ENCODE measurements at places on chromosomes 16 and 17.

- DNase-seq, result no peak
These were observed 2.5 kb downstream of the RPAIN start for GRCh38 chr17:5422505-5422904.

DNA sequence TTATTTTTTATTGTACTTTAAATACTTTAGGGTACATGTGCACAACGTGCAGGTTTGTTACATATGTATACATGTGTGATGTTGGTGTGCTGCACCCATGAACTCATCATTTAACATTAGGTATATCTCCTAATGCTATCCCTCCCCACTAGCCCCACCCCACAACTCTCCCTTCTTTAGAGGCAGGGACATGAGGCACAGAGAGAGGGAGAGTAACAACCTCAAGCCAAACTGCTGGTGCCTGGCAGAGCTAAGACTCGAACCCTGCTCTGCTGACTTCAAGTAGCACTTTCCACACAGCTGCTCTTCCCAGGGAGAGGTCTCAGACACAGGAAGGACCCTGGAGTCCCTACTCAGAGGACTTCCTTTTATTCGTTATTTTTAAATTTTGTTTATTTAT lies 69.4 kb downstream of the WSB1 start:
- DNase-seq, result no peak

DNA sequence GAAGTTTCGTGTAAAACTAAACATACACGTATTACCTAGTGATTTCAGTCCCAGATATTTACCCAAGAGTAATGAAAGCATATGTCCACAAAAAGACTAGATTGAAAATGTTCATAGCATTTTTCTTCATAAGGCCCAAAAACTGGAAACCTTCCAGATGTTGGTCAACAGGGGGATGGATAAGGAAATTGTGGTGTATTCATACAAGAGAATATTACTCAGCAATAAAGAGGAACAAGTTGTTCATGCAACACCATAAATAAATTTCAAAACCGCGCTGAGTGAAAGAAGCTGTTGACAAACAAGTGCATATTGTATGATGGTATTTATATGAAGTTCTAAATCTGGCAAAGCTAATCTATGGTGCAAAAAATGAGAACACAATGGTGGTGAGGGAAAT lies 54.1 kb upstream of the NFAT5 start:
- DNase-seq, result peak; percentile 96

GRCh38 chr16:71882505-71883167 lies 1.3 kb downstream of the ZNF821 start:
- DNase-seq, result peak; percentile 83

- peak; percentile 21 for DNase-seq
These were observed 15.8 kb upstream of the AKTIP start for GRCh38 chr16:53518550-53519416.

DNA sequence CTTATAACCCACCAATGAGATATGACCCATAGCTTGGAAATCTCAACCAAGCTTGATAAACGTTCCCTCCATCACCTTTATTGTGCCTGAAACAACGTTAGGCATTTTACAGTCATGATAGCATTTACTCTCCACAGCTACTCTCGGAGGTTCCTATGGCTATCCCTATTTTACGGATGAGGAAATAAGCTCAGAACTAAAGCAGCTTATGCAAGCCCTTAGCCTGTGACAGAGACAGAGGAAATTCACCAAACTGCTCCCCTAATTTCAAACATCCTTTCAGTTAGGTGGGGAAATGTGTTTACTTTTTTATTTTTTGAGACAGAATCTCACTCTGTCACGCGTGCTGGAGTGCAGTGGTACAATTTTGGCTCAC lies 18.7 kb downstream of the DCUN1D3 start:
- DNase-seq, result peak; percentile 57

DNA sequence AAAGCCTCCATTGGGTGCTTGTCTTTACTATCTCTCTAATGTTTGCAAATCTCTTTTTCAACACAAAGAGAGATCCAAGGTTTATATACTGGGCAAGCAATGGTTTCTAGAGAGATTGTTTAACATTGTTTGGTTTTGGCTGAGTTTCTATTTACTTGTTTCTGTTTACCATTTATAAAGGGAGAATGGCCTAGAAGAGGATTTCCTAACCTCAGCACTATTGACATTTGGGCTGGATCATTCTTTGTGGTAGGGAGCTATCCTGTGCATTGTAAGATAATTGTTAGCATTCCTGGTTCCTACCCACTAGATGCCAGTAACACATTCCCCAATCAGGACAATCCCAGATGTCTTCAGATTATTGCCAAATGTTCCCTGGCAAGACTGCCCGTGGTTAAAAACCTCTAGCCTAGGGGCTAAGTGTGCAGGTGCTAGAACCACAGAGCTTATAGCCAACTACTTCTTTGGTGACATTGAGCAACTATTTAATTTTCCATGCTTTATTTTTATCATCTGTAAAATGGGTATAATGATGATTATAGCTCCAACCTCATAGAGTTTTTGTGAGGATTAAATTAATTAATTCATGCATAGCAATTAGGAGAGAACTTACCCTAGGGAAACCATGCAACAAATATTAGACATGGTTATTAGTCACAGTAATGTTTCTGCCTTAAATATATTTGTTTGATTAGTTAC lies 413.9 kb upstream of the MAF start:
- no peak for DNase-seq

- DNase-seq, result no peak
These were observed 212.5 kb upstream of the CPHXL start for GRCh38 chr16:75938818-75939217.

DNA sequence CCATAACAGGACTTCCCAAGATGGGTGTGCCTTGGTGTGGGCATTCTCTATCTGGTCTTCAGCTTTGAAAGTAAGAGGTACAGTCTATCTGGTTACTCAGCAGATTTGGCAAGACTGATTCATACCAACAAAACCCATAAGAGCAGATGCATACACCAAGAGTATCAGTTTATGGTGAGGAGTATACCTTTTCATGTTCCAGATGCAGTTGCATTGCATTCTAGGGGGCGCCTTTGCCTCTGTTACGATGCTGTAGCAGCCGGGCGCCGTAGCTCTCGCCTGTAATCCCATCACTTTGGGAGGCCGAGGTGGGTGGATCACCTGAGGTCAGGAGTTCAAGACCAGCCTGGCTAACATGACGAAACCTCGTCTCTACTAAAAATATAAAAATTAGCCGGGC lies 31.1 kb upstream of the CARMIL2 start:
- DNase-seq, result no peak

DNA sequence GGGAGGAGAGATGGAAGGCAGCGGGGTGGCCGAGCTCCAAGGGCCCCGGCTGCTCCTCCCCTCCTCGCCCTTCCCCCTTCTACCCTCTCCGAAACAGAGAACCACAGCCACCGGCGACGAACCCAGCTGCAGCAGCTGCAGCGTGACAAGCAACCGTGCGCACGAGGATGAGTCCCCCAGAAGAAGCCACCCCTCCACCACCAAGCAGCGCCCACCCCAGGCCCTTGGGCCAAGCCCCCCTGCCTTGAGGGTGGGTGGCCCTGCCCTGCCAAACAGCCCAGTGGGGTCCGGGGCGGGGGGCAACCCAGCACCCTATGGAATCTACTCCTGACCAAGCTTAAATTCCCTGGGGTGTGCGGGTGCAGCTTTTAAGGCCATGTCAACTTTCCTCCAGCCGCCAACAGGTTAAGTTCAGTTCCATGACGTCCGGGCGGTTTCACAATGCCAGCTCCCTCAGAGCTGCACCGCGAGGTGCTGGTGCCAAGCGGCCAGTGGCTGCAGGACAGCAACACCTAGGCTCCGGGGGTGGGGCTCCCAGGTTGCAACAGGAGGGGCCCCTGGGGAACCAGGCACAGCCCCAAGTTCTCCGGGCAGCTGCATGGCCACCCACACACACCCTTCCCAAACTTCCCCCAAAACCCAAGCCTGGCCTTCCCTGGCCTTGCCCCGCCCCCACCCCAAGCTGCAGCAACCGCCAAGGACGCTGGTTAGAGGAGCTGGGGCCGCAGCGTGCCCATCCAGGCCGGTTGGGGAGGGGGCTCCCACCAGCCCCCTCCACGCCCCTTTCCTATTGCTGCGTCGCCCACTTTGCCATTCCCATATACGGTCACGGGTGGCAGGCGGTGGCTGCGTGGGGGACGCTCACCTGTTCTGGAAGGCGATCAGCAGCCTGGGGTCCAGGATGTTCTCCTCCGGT lies 2.0 kb downstream of the CBX4 start:
- peak; percentile 79 for DNase-seq

GRCh38 chr16:492211-492875 lies 35.2 kb upstream of the CAPN15 start:
- peak; percentile 10 for DNase-seq

DNA sequence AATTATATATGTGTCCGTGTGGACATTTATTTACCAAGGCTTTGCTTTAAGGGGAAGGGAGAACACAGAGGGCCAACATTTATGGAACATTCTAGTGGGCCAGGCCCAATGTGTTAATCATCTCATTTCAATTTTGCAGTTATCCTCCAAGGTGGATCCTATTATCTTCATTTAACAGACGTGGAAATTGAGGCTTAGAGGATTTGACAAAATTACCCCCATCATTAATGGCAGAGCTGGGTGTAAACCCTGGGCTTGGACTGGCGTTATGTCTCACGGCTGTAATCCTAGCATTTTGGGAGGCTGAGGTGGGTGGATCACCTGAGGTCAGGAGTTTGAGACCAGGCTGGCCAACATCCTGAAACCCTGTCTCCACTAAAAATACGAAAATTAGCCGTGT lies 26.4 kb downstream of the PITPNC1 start:
- no peak for DNase-seq

DNA sequence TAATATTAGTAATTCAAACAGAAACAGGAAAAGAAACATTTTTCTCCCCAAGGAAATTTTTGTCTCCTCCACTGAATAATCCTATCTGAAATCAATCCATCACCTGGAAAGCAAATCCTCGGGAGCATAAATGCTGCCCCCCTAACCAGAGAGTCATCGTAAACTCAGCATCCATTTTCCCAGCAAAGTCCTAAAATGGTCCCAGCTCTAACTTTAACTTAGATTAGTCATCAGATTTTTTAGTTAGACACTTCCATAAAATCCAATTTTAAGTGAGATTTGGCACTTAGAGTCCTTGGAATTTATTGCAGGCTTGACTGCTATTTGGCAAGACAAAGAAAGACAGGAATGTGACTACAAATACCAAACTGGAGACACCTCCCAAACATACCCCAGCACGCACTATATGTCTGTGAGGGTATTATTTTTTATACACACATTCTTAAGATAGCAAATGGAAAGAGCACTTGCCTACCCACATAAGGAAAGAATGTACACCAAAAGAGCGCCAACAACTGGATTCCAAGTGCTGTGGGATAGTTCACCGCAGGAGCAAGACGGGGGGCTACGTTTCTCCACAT lies 15.4 kb downstream of the SCO1 start:
- DNase-seq, result no peak

GRCh38 chr16:49858200-49859124 lies 2.5 kb upstream of the ZNF423 start:
- DNase-seq, result no peak

DNA sequence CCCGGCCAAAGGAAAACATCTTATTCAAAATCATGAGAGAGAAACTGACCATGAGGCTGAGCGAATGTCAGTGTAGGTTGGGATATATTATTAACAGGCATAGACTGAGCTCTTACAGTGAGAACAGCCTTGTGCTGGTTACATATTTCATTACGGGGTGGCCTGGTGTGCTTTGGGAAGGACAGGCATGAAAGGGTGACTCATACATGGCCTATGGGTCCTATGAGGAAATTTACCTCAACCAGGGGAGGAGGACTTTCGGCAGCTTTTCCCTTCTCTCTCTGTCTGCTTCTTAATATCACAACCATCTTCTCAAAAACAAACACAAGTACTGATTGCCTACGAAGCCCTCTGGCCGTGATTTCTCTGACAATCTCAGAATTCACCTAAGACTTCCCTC lies 579.1 kb downstream of the CDH13 start:
- no peak for DNase-seq

- no peak for DNase-seq
These were observed 66.6 kb upstream of the TMEM97 start for GRCh38 chr17:28252436-28252835.

DNA sequence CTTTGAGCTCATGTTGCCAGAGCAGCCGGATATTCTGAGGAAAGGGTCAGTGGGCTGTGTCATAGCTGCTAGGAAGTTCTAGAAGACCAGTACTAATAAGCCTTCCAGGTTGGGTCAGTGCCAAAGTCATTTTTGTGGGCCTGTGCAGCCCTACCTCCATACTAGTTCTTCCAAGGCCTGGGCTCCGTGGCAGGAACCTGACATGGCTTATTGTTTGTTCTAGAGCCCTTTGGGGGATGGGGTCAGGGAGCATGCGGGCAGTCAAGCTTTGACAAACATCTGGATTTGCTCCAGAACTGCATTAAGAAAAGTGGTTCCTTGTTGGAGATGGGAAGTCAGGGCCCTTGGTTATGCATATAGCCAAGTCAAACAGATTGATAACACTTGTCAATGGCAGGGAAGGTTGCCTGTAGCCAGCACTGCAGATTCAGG lies 7.6 kb downstream of the ALKBH5 start:
- no peak for DNase-seq

DNA sequence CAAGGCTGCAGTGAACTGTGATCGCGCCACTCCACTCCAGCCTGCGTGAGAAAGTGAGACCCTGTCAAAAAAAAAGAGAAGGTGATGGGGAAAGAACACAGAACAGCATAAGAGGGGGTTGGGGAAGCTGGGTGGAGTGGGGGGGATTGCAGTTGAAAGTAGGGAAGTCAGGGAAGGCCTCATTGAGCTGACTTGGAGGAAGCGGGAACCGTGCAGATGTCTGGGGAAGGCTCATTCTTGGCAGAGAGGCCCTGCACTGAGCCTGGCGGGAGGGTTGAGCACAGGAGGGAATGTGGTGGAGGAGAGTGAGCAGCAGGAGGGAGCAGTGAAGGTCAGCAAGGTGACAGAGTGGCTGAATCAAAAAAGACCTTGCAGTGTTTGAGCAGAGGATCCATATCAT lies 26.9 kb downstream of the IL4R start:
- peak; percentile 65 for DNase-seq

GRCh38 chr17:67922503-67922902 lies 73.8 kb downstream of the C17orf58 start:
- no peak for DNase-seq

DNA sequence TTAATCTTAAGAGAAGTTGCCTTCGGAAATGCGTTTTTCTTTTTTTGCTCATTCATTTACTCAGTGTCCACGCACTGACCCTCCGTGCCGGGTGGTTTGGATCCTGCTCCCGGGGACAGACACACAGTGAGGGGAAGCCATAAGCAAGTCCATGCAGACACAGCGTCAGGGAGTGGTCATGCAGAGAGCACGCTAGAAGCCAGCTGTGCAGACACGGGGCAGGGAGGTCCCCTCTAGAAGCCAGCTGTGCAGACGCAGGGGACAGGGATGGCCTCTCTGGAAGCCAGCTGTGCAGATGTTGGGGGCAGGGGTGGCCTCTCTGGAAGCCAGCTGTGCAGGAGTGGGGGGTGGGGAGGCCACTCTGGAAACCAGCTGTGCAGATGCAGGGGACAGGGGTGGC lies 4.8 kb downstream of the GAA start:
- no peak for DNase-seq

- DNase-seq, result no peak
These were observed 8.8 kb downstream of the RUNDC1 start for GRCh38 chr17:42989141-42989540.

DNA sequence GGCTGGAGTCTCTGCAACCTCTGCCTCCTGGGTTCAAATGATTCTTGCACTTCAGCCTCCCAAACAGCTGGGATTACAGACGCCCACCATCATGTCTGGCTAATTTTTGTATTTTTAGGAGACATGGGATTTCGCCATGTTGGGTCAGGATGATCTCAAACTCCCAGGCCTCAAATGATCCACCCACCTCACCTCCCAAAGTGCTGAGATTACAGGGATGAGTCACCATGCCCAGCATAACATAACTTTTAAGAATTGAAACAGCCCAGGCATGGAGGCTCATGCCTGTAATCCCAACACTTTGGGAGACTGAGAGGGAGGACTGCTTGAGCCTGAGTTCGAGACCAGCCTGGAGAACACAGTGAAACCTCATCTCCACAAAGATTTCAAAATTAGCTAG lies 2.5 kb downstream of the RSL1D1 start:
- DNase-seq, result peak; percentile 60
